ENCODE measurements at places on chromosomes 16 and 17.

GRCh38 chr17:36592716-36593321 is 1.1 kb downstream of the DHRS11 start:
- no peak for DNase-seq

DNA sequence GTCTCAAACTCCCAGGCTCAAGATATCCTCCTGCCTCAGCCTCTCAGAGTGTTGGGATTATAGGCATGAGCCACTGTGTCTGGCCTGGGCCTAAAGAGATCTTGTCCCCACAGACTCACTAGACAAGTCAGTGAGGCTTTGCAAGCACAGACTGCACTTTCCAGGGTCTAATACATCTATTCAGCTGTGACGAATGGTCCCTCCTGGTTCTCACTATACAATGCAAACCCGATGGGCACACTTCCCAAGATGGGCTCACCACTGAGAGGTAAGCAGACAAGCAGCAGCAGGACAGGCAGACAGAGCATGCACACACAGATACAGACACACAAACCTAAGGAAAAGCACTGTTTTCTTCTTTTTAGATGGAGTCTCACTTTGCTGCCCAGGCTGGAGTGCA is 8.8 kb downstream of the MBTPS1 start:
- no peak for DNase-seq

DNA sequence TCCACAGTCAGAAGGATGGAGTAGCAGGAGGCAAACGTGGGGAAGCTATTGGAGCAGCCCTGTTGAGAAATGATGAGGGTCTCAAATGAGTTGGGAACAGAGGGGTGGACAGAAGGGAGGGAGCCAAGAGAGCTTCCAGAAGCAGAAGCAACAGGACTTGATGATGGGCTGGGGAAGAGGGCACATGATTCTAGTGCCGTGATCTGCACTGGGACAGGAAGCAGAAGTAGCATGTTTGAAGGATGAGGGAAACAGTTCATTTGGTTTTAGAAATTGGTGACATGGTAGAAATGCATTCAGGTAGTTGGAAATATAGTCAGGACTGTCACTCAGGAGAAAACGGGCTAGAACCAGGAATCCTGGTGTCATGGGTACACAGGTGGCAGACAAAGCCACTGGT is 19.4 kb downstream of the EMP2 start:
- DNase-seq, result no peak

DNA sequence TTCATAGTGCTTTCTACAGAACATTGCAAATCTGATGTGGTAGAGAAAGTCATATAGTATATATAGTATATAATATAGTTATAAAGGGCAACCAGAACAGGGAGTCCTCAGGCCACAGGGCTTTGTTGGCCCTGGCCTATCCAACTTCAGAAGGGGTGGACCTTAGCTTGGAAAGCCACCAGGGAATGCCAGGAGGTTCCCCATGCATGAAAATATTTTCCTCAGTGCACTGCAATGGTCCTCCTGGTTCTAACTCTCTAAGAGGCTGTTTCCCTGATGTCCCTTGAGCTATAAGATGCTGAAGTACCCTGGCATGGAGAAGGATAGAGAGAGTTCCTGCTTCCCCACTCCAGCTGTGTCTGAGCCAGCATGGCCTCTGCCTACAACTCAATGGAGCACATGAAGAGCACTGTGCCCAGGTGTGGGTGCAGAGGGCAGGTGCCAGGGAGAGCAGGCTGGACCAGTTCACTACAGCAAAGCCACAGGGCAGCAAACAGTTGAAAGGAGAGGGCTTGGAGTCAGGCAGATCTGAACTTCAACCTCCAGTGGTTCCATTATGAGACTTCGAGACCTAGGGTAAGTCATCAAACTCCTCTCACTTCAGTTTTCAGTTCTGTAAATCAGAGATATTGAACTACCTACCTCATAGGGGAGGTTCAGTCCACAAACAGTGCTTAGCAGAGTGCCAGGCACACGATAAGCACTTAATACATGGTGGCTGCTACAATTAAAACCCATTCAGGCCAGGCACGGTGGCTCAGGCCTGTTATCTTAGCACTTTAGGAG is 183.1 kb downstream of the SALL1 start:
- no peak for DNase-seq

- no peak for DNase-seq
These were observed 199.0 kb upstream of the SOX9 start for GRCh38 chr17:71921796-71922195.

DNA sequence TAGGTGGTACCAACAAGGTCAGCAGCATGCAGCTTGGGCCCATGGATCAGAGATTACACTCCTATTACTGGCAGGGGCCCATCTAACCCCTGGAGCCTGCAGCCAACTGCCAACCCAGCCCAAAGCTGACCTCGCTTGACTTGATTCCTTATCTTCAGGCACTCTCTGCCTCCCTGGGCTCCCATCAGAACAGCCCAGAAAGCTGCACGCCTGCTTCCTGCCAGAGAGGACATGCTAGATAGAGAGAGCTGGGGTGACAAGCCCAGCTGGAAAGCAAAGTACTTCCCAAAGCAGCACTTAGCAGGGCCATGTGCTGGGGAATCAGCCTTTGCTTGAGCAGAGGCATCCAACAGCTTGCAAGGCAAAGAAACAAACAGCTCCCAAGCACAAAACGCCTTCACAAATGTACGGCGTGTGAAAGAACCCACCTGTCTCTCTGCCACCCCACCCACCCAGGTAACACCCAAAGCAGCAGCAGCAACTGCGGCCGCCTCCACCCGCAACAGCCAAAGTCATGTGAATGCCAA is 74.2 kb upstream of the NLK start:
- DNase-seq, result no peak

- no peak for DNase-seq
These were observed 58.0 kb upstream of the FAM20A start for GRCh38 chr17:68658999-68659780.

Data from tibial nerve (tissue), 4 donors.